ENCODE measurements at places on chromosomes 7 and 10.
A peak's percentile ranks its signal among the peaks of the same experiment; 100 is the strongest.

DNA sequence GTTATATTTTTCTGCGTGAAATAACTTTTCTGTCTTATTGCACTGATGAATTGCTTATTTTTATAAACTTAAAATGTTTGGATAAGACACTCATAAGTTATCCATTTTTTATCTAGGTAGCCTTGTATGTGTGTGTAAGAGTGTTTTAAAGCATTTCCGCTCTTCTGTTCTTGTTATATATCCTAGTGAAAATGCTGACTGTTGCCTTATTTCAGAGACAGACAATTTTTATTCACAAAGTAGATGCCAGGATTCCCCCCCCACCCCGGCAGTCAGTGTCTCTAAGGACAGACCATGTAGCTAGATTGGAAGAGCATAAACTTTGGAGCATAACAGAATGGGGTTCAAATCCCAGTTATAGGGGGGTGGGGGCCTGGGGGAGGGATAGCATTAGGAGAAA is 1.6 kb downstream of the SMC3 start:
- no peak for DNase-seq

- DNase-seq, result no peak
These were observed 219.2 kb upstream of the ZNF32 start for GRCh38 chr10:43867667-43868565.

DNA sequence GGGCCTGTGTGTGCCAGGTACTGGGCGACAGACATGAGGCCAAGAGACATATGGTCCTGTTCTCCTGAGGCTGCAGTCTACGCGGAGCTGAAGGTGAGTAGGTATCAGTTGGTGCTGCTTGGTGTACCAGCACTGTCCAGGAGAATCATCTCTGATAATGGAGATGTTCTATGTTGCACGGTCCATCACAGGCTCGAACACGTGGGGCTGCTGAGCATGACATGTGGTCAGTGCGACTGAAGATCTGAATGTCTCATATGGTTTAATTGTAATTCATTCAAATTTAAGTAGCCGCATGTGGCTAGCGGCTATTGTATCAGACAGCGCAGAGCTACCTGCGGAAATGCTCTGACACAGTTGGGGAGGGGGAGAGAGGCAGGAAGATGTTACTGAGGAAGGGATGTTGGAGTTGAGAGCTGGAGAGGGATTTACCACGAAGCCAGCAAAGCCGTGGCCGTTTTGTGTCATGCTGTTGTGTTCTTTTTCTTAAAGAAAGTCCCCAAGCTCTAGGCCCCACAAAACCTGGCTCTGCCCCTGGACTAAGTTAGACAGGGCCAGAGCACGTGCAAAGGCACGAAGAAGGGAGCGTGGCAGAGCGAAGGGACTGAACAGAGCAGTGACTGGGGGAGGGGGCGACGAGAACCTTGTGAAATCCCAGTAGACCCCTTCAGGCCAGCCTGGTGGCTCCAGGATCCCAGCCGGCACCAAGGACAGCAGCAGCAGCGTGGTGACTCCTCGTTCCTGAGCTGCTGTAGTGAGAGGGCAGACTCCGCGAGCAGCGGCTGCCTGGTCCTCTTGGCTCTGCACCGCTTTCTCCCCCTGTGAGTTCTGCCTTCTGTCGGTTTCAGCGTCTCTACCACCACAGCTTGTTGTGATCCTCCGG is 20.0 kb downstream of the SMKR1 start:
- DNase-seq, result no peak

GRCh38 chr7:140358412-140359051 is 39.8 kb downstream of the SLC37A3 start:
- DNase-seq, result peak; percentile 13

DNA sequence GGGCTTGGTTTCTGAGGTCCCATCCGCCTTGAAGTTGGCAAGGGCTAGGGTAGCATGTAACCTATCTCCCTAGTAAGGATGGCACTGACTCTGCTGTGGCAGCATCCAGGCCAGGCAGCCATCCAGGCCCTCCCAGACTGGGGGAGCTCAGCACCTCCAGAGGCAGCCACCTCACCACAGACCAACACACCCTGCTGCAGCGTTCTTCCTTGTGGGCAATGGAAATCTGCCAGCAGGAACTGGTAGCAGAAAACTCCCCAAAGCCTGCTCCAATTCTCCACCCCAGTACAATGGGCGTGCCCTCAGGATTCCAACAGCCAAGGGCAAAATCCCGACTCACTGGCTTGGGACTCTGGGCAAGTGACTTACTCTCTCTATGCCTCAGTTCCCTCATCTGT is 27.5 kb downstream of the DLG5 start:
- DNase-seq, result no peak

DNA sequence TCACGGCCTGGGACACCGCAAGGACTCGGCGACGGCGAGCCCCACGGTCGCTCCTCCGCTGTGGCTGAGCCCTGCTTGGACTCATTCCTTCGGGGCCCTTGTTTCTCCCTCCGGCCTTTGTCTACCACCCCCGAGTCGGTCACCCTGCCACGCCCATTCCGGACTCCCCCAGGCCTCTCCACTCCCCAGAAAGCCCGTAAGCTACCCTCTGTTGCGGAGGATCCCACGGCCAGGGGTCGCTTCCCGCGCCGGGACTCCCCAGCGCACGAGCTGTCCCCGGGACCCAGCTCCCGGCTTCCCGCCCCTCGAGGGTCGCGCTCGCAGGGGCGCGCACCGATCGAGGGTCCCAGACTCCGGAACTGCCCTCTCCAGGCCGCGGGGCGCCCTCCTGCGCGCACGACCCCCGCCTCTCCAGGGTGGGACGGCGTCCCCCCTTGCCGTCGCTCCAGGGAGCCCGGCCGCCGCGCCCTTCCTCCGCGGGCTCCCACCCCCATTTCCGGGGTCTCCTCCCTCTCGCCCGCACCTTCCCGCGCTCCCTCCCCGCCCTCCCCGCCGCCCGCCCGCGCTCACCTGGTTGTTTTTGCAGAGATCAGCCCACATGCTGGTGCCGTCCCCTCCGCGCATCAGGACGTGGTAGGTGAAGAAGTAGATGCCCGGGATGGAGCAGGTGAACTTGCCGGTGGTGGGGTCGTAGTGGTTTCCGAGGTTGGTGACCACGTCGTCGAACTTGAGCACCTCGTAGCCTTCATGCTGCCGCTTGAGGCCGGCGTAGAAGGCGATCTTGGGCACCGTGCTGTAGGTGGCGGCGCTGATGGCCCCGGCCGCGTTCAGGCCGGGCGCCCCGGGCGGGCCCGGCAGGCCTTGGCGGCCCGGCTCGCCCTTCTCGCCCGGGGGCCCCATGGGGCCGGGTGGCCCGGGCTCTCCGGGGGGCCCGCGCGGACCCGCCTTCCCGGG is 1.5 kb downstream of the C1QL3 start:
- DNase-seq, result no peak

- no peak for DNase-seq
These were observed 247.3 kb upstream of the AOAH start for GRCh38 chr7:36971515-36972139.

GRCh38 chr7:51102828-51103227 is 213.8 kb downstream of the COBL start:
- no peak for DNase-seq
